Activated T-helper 1 cell treated with anti-CD3 and anti-CD28 coated beads, Interleukin-12 subunit alpha, Interleukin-12 subunit beta, Interleukin-2, Interleukin-4 antibody, amounts not matched to agents 30 ng/mL and 10 ng/mL and 1 ng/mL, durations not matched to agents 14 hours and 24 hours and 36 hours (primary cell): ENCODE measurements at places on chromosomes 1 and 21. TPM values are rescaled to one million over a fixed set of nuclear protein-coding genes. Genes with fewer than 3 reads are reported as not detected.

- DNase-seq = no peak
- peaks cover 6% of the 10 kb centered on the region for H3K27me3 ChIP-seq
- no peaks in the 10 kb centered on the region for H3K4me1 ChIP-seq
Observed at GRCh38 chr1:53145942-53146708, 3.7 kb upstream of the SLC1A7 start.

- H3K4me1 ChIP-seq = no peaks in the 10 kb centered on the region
- H3K4me3 ChIP-seq = no peak overlapping the region
- H3K27ac ChIP-seq = no peak overlapping the region
Observed at GRCh38 chr21:30097791-30098190, 68.8 kb downstream of the CLDN17 start.

Gene FMN2
- total RNA-seq = not detected in 2 replicates

- H3K27ac ChIP-seq = peak overlapping the region; percentile 73
- no peak for DNase-seq
- H3K4me3 ChIP-seq = peak overlapping the region; percentile 21
- peaks cover 12% of the 10 kb centered on the region for H3K36me3 ChIP-seq
Observed at GRCh38 chr1:198623752-198624647, 14.8 kb upstream of the PTPRC start.

- no peaks in the 10 kb centered on the region for H3K27me3 ChIP-seq
- DNase-seq = no peak
- H3K4me3 ChIP-seq = no peak overlapping the region
- no peak overlapping the region for H3K27ac ChIP-seq
- H3K4me1 ChIP-seq = peaks cover 18% of the 10 kb centered on the region
Observed at GRCh38 chr21:33510826-33511225, 19.3 kb upstream of the DNAJC28 start.

Gene FAM72D
- 7.8 and 8.7 TPM in 2 replicates for total RNA-seq

Gene NBPF6
- 0.13 and 0.47 TPM in 2 replicates for total RNA-seq

Gene UQCRHL
- total RNA-seq = 1.3 and 1.5 TPM in 2 replicates

Gene OR2T35
- not detected in 2 replicates for total RNA-seq

Gene KRTAP10-5
- not detected in 2 replicates for total RNA-seq

Gene HAO2
- total RNA-seq = not detected in 2 replicates

GRCh38 chr21:42975886-42976608 lies 1.7 kb downstream of the PKNOX1 start:
- peaks cover 21% of the 10 kb centered on the region for H3K36me3 ChIP-seq
- H3K27me3 ChIP-seq = no peaks in the 10 kb centered on the region
- H3K27ac ChIP-seq = peak overlapping the region; percentile 87
- peaks cover 31% of the 10 kb centered on the region for H3K4me1 ChIP-seq

DNA sequence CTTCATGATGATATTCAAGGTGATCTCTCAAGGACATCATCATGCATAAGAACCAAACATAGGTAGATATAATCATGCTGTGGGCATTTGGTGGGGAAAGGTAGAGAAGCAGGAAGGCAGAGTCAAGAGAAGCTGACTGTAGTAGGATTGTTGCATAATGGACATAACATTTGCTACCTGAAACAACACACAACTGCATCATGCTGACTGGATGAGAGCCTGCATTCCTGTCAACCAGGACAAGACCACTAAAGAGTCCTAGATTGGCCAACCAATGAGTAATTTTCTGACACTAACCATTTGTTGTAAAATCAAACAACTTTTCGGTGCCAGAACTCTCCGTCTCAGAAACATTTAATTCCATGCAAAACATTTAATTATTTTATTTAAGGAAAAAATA lies 377.2 kb downstream of the PLPP3 start:
- no peaks in the 10 kb centered on the region for H3K27me3 ChIP-seq
- no peak for DNase-seq
- no peaks in the 10 kb centered on the region for H3K4me1 ChIP-seq
- H3K4me3 ChIP-seq = no peak overlapping the region
- H3K27ac ChIP-seq = no peak overlapping the region
- H3K36me3 ChIP-seq = no peaks in the 10 kb centered on the region

GRCh38 chr1:102628109-102628613 lies 480.2 kb downstream of the COL11A1 start:
- no peaks in the 10 kb centered on the region for H3K27me3 ChIP-seq
- H3K36me3 ChIP-seq = no peaks in the 10 kb centered on the region
- no peak overlapping the region for H3K4me3 ChIP-seq
- DNase-seq = no peak
- H3K27ac ChIP-seq = no peak overlapping the region
- no peaks in the 10 kb centered on the region for H3K4me1 ChIP-seq

Gene GIPC2
- 0.05 TPM in 1 of 2 replicates, not detected in the other for total RNA-seq

- no peak overlapping the region for H3K4me3 ChIP-seq
- no peak overlapping the region for H3K27ac ChIP-seq
- H3K36me3 ChIP-seq = peaks cover 9% of the 10 kb centered on the region
- peaks cover 13% of the 10 kb centered on the region for H3K27me3 ChIP-seq
- H3K4me1 ChIP-seq = peaks cover 62% of the 10 kb centered on the region
- DNase-seq = no peak
Observed at GRCh38 chr1:154741327-154741726, 128.8 kb downstream of the KCNN3 start.

Gene KPRP
- total RNA-seq = not detected in 2 replicates

DNA sequence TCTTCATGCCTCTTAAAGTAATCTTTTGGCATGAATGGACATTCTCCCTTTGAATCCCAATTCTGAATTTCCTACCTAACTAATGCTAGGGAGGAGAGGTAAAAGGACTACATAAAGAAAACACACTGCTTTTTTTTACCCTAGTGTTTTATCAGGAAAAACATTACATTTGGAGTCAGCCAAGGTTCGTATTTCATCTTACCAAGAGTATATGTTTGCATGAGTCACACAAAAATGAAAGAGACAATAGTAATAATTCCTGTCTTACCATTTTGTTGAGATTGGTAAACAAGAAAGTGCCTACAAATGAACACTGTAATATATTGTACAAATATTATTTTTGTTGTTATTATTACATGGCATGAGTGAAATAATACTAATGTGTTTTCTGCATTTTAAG lies 112.9 kb upstream of the WARS2 start:
- H3K4me1 ChIP-seq = no peaks in the 10 kb centered on the region
- H3K27ac ChIP-seq = no peak overlapping the region

DNA sequence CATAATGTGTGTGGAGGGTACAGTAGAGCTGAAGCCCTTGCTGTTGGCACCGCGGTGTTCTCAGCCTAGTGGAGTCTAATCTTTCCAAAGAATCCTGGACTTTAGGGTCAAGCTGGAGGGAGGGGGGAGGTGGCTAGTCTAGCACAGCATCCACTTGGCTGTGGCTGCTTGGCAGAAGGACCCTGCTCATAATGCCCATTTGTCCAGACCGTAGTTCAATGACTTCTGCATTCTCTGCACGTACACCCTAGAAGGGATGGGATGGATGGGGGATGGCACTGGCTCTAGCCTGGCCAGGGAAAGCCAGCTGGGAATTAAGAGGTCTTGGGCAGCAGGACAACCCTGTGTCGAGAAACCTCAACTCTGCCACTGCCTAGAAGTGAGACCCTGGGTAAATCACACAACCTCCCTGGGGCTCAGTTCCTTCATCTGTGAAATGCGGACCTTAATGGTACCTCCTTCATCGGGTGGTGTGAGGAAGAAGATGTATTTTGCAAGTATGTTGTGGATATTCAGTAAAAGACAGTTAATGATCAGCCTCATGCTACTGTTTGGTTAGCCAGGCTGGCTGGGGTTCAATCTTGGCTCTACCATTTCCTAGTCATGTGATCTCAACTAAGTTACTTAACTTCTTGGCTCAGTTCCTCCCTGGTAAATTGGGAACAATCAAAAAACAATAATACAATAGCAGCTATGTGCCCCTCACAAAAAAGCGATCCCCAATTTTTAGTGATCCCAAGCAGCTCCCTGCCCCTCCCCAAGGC lies 27.2 kb upstream of the CLIC4 start:
- H3K4me3 ChIP-seq = no peak overlapping the region
- no peaks in the 10 kb centered on the region for H3K36me3 ChIP-seq
- no peak for DNase-seq
- no peaks in the 10 kb centered on the region for H3K27me3 ChIP-seq
- H3K4me1 ChIP-seq = peaks cover 18% of the 10 kb centered on the region
- H3K27ac ChIP-seq = no peak overlapping the region

Gene GUCA2A
- total RNA-seq = not detected in 2 replicates

Gene RGS13
- not detected in 2 replicates for total RNA-seq

- H3K27ac ChIP-seq = peak overlapping the region; percentile 7
- peaks cover 13% of the 10 kb centered on the region for H3K27me3 ChIP-seq
- peaks cover 42% of the 10 kb centered on the region for H3K4me1 ChIP-seq
- peak; percentile 34 for DNase-seq
Observed at GRCh38 chr1:172895050-172895460, 155.7 kb downstream of the TNFSF18 start.

- H3K27me3 ChIP-seq = no peaks in the 10 kb centered on the region
- no peaks in the 10 kb centered on the region for H3K4me1 ChIP-seq
- no peak for DNase-seq
- H3K36me3 ChIP-seq = no peaks in the 10 kb centered on the region
- H3K27ac ChIP-seq = no peak overlapping the region
Observed at GRCh38 chr1:170630977-170631376, 33.0 kb upstream of the PRRX1 start.

- peaks cover 6% of the 10 kb centered on the region for H3K36me3 ChIP-seq
- H3K27me3 ChIP-seq = no peaks in the 10 kb centered on the region
- DNase-seq = no peak
- H3K4me1 ChIP-seq = peaks cover 63% of the 10 kb centered on the region
- no peak overlapping the region for H3K4me3 ChIP-seq
- H3K27ac ChIP-seq = no peak overlapping the region
Observed at GRCh38 chr1:209657918-209658317, 5.7 kb upstream of the LAMB3 start.

Gene BLACAT1
- total RNA-seq = 0.16 and 0.24 TPM in 2 replicates

Gene RNPC3
- total RNA-seq = 17.1 and 20.6 TPM in 2 replicates

DNA sequence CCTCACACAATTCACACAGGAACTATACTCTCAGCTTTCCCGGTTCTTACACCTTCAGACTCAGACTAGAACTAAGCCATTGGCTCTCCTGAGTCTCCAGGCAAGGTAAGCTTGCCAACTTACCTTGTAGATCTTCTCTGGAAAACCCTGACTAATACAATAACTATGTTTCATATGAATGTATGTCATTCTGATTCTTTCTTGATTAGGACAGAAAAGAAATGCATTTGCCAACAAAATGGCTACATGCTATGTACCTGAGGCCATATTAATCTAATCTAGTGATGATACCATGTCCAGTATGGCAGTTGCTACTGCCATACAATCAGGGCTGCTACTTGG lies 9.8 kb upstream of the ZSWIM5 start:
- no peaks in the 10 kb centered on the region for H3K27me3 ChIP-seq
- H3K4me1 ChIP-seq = no peaks in the 10 kb centered on the region
- no peak overlapping the region for H3K27ac ChIP-seq
- no peak for DNase-seq

Gene SPRR3
- not detected in 2 replicates for total RNA-seq

Gene NCF2
- total RNA-seq = 4.8 and 5.9 TPM in 2 replicates

DNA sequence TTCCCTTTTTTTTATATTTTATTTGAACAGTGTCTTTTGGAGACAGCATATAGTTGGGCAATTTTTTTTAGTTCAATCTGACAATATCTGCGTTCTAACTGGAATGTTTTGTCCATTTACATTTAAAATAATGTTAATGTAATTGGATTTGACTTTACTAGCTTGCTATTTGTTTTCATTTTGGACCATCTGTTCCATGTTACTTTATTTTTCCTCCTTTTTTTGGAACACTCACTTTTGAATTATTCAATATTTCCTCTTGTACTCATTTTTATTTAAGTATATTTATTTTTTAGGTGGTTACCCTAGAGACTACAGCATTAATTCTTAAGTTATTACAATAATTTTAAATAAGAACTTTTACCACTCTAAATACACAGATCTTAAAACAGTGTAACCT lies 62.8 kb upstream of the C1orf87 start:
- H3K36me3 ChIP-seq = no peaks in the 10 kb centered on the region
- H3K4me1 ChIP-seq = no peaks in the 10 kb centered on the region
- no peaks in the 10 kb centered on the region for H3K27me3 ChIP-seq
- no peak overlapping the region for H3K4me3 ChIP-seq
- no peak for DNase-seq
- no peak overlapping the region for H3K27ac ChIP-seq

- H3K4me1 ChIP-seq = no peaks in the 10 kb centered on the region
- H3K36me3 ChIP-seq = peaks cover 30% of the 10 kb centered on the region
- H3K27me3 ChIP-seq = no peaks in the 10 kb centered on the region
- H3K4me3 ChIP-seq = no peak overlapping the region
- no peak for DNase-seq
- H3K27ac ChIP-seq = no peak overlapping the region
Observed at GRCh38 chr1:21225065-21225464, 48.4 kb upstream of the EIF4G3 start.

GRCh38 chr1:62318756-62319544 lies at the start of gene KANK4:
TSS of gene KANK4 (minus strand) at chr1:62319434. CDS start at chr1:62281564, 37,870 bp downstream.
- no peak within 1 kb of the TSS for H3K27ac ChIP-seq
- no peaks in the 10 kb centered on the region for H3K36me3 ChIP-seq
- no peaks in the 10 kb centered on the region for H3K4me1 ChIP-seq
- H3K4me3 ChIP-seq = no peak within 1 kb of the TSS
- H3K27me3 ChIP-seq = peaks cover 36% of the 10 kb centered on the region
- DNase-seq = no peak

GRCh38 chr1:43319766-43320165 lies 17.9 kb upstream of the MPL start:
- H3K4me3 ChIP-seq = no peak overlapping the region
- H3K27ac ChIP-seq = peak overlapping the region; percentile 50
- H3K4me1 ChIP-seq = peaks cover 14% of the 10 kb centered on the region

GRCh38 chr1:151145304-151146071 lies 943 bp downstream of the SEMA6C start:
- DNase-seq = no peak
- H3K4me3 ChIP-seq = peak overlapping the region; percentile 97
- H3K4me1 ChIP-seq = peaks cover 22% of the 10 kb centered on the region
- no peaks in the 10 kb centered on the region for H3K36me3 ChIP-seq
- H3K27me3 ChIP-seq = peaks cover 20% of the 10 kb centered on the region

DNA sequence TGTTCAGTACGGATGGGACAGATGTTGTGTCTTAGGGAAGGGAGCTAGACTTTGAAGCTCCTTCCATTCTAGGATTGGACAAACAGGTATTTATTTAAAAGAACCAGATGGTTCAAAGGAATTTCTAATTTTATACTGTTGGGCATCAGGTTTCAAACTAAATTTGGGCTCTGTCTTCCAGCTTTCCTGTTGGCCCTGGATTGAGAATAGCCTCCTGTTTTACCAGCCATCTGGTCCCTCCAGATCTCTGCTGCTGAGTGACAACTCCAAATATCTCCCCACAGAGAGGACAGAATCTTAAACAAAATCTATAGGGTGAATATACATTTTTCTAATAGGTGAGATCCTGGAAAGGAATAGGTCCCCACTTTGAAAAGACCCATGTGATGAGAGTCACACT lies 52.5 kb upstream of the CNIH3 start:
- H3K4me1 ChIP-seq = no peaks in the 10 kb centered on the region
- H3K4me3 ChIP-seq = no peak overlapping the region
- DNase-seq = no peak
- peaks cover 5% of the 10 kb centered on the region for H3K27me3 ChIP-seq
- no peak overlapping the region for H3K27ac ChIP-seq
- no peaks in the 10 kb centered on the region for H3K36me3 ChIP-seq

Gene SYCP1
- not detected in 2 replicates for total RNA-seq

DNA sequence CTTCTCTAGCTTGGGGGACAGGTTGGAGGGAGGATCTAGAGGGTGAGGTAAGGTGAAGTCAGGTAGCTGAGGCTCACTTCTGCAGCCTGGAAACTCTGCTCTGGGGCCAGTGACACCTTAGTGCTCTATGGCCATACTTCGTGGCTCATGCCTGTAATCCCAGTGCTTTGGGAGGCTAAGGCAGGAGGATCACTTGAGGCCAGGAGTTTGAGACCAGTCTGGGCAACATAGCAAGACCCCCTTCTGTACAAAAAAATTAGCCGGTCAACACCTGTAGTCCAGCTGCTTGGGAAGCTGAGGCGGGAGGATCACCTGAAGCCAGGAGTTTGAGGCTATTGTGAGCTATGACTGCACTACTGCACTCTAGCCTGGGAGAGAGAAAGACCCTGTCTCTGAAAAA lies 5.8 kb downstream of the LMNA start:
- no peak for DNase-seq
- H3K27ac ChIP-seq = no peak overlapping the region
- H3K4me1 ChIP-seq = peaks cover 47% of the 10 kb centered on the region
- H3K36me3 ChIP-seq = peaks cover 8% of the 10 kb centered on the region
- H3K27me3 ChIP-seq = peaks cover 30% of the 10 kb centered on the region
